ENCODE measurements at places on chromosomes 5 and 9.

- DNase-seq = no peak
Observed at GRCh38 chr9:125142560-125143376, 560 bp downstream of the SCAI start.

DNA sequence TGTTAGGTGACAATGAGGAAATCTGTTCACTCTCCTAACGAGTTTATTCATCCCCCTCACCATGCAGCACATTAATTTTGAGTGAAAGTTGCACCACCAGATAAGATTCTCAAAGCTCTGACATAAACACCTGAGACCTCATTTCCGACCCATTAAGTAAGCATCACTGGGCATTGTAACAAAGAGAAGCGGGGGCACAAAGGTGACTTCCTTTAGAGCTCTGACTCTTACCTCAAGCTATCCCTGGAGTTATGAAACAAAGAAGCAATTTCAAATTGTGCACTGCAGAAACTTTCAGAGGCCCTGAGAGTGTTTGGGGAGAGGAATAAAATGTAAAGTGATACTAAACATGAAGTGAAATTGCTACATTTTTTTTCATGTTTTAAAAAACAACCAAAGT is 29.5 kb downstream of the C5orf15 start:
- no peak for DNase-seq

DNA sequence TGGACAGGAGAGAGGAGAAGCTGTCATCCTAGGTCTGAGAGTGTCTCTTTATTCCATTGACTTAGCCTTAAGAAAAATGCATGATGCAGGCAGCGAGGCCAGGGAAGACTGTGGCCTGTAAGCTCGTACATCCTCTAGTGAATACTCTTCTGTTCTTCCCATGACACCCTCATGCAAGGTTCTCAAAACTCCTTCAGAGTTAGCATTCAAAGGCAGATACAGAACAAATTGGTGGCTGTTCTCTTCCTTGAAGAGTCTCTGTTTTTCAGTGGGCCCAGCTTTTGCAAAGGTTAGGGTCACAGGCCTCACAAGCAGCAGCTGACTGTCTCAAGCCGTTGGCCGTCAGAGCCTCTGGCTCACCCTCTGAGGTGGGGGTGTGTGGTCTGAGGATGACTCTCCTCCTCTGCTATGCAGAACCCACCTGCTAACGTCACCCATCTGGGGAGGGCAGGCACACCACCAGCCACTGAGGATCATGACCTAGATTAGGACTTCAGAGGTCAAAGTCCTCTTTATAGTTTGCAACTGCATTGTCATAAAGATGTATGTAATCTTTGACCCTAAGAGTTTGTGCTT is 15.1 kb downstream of the ADCY2 start:
- DNase-seq = no peak

DNA sequence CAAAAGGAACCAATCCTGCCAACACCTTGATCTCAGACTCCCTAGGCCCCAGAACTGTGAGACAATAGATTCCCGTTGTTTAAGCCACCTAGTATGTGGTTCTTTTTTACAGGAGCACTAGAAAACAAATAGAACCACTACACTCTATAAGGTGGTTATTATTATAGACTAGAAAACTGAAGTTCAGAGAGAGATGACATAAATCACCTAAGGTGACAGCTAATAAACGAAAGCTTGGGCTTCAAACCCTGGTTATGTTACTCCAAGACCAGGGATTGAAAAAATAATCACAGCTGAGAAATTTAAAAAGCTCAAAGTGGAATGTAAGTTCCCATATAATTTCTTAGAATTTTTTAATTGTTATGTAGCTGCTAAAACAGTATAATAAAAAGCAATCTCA is 716.2 kb upstream of the DMAC1 start:
- DNase-seq = no peak

DNA sequence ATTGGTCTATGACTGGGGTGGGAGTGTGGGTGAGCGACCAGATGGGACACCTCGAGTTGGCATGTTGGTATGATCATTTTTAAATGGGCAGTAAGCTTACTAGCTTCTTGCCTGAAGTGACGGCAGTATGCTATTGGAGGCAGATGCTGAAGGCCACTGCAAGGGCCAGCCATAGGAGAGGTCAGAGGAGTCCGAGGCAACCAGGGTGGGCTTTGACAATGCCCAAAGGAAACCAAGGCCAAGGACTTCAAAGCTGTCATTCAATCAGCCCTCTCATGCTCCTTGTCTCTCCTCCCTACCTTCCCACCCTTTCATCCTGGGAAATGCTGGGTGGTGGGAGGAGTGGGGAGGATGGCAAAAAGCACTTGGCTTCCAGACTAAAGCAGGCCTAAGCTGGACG is 57.1 kb upstream of the GLRX start:
- no peak for DNase-seq

DNA sequence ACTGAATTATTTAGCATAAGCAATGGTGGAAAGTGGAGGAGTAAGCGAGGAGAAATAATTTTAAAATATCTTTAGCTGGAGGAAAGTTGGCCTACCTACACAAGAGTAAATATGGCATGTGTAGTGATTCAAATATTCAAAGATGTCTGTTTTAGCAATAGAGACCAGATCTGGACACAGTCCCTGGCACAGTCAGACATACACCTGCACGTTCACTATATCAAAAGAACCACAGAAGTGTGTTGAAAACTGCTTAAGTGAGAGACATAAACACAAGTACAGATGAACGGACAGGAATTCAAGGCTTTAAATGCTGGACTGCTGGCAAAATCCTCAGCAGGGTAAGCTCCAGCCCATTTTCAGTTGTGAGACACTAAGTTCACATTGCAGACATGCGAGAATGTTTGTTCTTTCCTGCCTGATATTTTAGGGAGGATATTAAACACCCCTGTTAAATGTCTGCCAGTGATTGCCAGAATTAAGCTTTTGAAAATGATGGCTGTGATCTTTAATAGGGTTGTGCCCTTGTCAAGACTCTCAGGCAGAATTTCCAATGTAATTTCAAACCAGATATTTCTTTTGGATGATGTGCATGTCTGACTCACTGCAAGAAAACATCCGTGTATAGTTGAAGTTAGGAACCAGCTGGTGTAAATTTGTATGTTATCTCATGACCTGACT is 810.6 kb downstream of the TLE4 start:
- peak; percentile 1 for DNase-seq

- DNase-seq = no peak
Observed at GRCh38 chr9:133485531-133486260, 6.8 kb upstream of the SLC2A6 start.

DNA sequence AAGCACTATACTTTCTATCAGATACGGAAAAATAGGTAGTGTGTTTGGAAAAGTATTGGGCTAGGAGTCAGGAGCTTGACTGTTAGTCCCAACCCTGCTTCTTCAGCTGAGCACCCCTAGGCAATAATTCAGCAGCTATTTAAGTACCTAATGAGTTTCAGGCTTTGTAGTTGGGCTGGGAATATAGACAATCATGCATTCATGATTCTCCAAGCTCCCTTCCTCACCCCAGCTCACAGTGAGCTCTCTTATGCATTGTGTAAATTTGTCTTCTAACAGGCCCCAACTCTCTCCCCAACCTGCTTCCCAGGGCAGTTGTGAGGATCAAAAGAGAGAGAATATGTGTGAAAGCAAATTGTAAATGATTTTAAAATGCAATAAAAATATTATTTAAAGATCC is 201.2 kb downstream of the MSX2 start:
- DNase-seq = no peak

- DNase-seq = no peak
Observed at GRCh38 chr5:140988100-140988499, 21.8 kb downstream of the PCDHAC2 start.

DNA sequence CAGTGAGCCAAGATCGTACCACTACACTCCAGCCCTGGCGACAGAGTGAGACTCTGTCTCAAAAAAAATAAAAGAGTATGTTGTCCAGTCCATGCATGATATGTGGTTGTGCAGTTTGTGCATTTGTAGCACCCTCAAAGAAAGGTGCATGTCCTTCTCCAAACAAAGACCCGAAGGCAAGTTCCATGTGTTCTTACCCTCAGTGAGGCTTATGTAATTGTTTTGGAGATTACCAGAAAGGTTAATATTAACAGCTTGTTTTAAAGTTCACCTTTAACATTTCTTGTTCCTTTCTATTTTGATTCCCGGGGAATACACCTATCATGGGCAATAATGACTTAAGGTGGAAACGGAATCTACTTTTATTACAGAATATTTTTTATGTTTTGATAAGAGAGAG is 22.3 kb downstream of the KIAA1191 start:
- DNase-seq = no peak

- DNase-seq = peak; percentile 54
Observed at GRCh38 chr9:5364294-5365024, 24.8 kb upstream of the RLN1 start.

GRCh38 chr9:77474936-77475335 is 173.2 kb downstream of the GNA14 start:
- no peak for DNase-seq

GRCh38 chr9:107219486-107220077 is 63.5 kb upstream of the RAD23B start:
- no peak for DNase-seq

GRCh38 chr5:45847877-45848276 is 151.7 kb upstream of the HCN1 start:
- no peak for DNase-seq

DNA sequence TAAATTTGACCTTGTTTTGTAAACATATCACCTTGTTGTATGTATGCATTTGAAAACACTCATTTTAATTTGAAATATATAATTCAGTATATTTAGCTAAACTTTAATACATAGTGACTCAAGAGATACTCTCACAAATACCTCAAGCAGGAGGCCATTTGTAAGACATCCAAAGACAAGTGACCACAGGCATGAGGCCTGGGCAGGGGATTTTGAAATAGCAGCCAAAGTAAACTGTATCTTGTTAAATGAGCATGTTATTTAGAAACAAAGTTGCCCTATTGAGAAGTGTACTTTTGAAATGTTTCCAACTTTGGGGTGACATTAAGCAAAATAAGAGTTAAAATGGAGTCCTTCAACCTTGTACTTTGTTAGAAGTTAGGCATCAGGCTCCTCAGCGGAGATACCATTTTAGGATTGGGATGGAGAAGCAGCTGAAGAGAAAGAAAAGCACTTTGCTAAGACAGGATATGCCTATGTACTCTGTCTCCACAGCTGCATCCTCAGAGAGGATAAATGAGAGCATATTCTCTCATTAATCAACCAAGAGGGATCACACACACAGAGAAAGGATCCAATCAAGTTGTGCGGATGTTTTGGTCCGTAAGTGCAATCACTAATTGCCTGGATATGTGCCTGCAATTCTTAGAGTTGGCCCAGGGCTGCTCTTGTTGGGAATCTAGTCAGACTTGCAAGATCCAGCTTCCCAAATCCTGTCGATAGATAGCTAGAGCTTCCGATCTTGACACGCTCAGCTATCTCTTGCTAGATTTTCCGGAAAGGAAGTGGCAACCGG is 157.5 kb upstream of the HAPLN1 start:
- DNase-seq = peak; percentile 85

- no peak for DNase-seq
Observed at GRCh38 chr9:126459965-126460843, 133.6 kb downstream of the MVB12B start.

- peak; percentile 59 for DNase-seq
Observed at GRCh38 chr9:98101868-98102273, 17.2 kb downstream of the TRIM14 start.

GRCh38 chr9:106771608-106772007 is 91.4 kb upstream of the ZNF462 start:
- no peak for DNase-seq

DNA sequence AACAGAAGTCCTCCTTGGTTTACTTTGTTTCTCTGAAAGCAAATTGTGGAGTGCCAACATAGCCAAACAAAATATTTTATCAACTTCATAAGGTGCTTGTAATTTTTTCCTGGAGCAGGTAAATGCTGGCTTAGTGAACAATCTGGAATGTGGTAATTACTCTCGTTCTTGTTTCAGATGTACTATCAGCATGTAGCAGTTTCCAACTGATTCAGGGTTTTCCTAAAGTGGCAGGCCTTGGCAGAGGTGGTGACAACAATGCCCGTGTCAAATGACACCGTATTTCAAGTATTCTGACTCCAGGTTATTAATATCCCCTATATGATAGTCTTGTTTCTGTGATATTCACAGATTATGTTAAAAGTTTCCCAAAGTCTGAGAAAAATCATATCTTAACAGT is 1.2 kb downstream of the C9orf72 start:
- DNase-seq = no peak

DNA sequence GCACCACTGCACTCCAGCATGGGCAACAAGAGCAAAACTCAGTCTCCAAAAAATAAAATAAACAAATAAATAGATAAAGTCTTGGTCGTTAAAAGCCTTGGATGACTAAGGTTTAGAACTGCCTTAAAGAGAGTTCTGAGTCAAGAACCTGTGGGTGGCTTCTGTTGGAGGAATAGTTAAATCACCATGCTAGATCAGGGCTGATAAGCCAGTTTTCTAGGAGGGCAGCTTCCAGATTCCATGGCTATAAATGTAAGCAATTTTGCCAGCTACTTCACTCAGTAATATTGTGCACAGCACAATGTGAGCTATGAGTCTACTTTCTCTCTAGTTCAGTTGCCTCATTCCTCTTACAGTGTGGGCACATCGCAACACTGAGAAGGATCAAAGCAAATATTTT is 242.1 kb upstream of the NUDT12 start:
- peak; percentile 28 for DNase-seq

DNA sequence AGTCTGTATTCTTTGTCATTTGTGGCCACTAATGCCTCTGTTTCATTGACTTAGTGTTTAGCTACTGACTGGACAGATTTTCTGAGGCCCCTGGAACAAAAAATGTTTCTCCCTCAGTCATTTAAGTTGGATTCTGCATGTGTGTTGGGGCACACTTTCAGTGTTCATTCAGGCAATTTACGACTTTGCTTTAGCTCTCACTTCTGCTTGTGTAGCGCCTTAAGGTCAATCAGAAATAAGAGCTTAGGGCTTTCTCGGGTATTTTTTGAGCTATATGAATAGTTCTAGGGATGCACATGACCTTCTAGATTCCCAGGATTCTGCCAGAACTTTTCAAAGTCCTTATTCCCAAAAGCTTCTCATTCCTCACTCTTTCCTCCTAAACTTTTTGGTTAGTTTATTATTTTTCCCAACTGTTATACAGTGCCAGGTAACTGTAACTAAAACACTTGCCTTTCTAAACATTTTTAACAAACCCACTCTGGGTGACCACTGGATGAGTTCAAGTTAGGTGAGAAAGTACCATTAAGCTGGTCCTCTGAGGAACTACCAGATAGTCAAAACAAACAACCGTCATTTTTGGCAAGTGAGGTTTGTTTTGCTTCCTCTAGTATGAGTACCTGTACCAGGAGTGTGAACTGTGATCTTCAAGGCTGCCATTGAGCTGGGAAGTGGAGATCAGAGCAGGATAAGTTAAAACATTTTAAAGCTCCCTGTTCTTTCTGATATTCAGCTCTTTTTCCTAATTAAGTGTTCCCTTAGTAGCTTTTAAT is 571.3 kb upstream of the TLE4 start:
- DNase-seq = no peak

Measured in iris pigment epithelial cell (primary cell).